Vagina (tissue), 2 donors: ENCODE measurements at places on chromosomes 3 and 15. TPM values are rescaled to one million over a fixed set of nuclear protein-coding genes. Genes with fewer than 3 reads are reported as not detected.
A peak's percentile ranks its signal among the peaks of the same experiment; 100 is the strongest.

Gene ADAMTS7
- total RNA-seq: 2.5 TPM

Gene FBXL22
- total RNA-seq: 10.1 TPM

DNA sequence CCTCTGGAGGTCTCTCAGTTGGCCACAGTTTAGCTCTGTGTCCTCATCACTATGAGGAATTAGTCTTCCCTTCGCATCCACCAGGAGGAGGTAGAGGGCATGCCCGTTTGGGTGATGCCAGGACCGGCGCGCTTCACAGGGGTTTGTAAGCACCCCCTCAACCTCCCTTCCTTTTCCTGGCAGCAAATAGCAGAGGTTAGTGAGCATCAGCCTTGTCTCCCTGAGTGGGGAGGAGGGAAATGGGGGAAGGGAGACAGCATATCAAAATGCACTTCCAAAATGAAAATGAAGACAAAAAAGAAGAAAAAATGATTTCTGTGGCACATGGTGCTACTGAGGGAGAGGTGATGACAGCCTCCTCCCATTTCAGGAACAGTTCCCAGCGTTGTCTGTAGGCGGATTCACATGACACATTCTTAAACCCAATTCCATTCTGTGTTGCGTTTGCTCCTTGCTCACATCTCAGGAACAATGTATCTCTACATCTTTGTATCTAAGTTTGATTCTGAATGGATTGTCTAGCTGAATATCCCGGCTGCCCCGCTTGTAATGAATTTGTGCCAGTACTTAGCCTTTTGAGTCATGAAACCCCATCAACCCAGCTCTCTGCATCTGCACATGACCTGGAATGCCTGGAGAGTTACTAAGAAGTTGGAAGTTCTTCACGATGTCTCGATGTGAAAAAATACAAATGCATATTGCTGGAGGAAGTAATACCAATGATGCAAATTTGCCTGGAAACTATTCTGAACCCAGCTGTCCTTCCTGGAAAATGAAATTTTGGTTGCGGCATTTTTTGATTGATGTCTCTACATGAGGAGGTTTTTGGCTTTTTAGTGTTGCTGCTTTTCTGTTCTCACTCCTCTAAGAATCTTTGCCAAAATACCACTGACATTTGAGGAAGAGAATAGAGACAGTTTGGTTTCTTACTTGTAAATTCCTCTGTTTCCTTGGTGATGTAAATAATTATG lies 45.2 kb downstream of the TYRO3 start:
- no peak for DNase-seq
- H3K36me3 ChIP-seq: no peaks in the 10 kb centered on the region
- H3K27ac ChIP-seq: peak overlapping the region; percentile 42
- H3K4me1 ChIP-seq: no peaks in the 10 kb centered on the region
- no peak overlapping the region for H3K4me3 ChIP-seq
- H3K27me3 ChIP-seq: no peaks in the 10 kb centered on the region

GRCh38 chr3:115396801-115397200 lies 226.5 kb upstream of the GAP43 start:
- H3K4me1 ChIP-seq: no peaks in the 10 kb centered on the region
- DNase-seq: no peak

GRCh38 chr3:46372492-46373359 lies 2.0 kb downstream of the CCR5 start:
- H3K27me3 ChIP-seq: no peaks in the 10 kb centered on the region
- H3K36me3 ChIP-seq: no peaks in the 10 kb centered on the region
- H3K4me3 ChIP-seq: peak overlapping the region; percentile 8
- no peak for DNase-seq
- no peaks in the 10 kb centered on the region for H3K4me1 ChIP-seq

- no peak overlapping the region for H3K27ac ChIP-seq
- no peaks in the 10 kb centered on the region for H3K36me3 ChIP-seq
- peaks cover 9% of the 10 kb centered on the region for H3K4me1 ChIP-seq
- no peaks in the 10 kb centered on the region for H3K27me3 ChIP-seq
These were observed 71.7 kb upstream of the TMEM115 start for GRCh38 chr3:50430950-50431435.
